ENCODE measurements at places on chromosomes 6 and 20. TPM values are rescaled to one million over a fixed set of nuclear protein-coding genes. Genes with fewer than 3 reads are reported as not detected.

DNA sequence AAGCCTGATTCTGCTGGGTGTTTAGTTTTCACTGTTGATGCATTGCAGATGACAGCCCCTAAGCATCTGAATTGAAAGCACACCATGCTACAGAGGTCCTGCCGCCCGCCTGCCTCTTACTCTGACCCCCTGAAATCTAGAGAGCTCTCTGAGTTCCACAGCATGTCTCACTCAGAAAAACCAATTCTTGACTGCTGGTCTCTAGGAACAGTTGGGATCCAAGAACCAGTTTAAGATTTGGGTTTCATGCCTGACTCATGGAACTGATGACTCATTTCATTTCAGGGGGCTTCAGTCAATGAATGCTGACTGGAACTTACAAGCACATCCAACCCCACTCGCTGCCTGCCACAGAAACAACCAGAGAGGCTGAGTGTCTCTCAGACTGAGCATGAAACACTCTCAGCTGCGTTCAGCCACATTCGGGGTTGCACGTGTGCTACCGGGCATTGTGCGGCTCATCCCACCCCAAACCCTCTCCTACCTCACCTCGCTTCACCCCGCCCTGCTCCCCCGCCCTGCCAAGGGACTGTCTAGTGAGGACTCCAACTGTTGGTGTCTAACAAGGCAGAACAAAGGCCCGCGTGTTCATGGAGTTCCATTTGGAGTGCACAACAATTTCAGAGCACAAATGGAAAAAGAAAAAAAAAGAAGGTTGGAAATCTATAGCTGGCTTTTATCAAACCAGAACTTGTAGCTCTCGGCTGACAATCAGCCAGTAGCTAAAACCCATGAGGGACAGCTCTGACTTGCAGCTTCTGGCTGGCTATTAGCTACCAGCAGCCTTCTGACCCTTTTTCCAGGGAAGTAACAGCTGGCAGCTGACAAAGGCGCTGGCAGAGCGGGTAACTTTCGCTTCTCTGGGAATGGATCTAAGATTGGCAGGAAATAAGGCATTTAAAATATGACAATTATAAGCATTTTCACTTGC lies 20.0 kb upstream of the TRAF3IP2 start:
- peak; percentile 87 for DNase-seq

DNA sequence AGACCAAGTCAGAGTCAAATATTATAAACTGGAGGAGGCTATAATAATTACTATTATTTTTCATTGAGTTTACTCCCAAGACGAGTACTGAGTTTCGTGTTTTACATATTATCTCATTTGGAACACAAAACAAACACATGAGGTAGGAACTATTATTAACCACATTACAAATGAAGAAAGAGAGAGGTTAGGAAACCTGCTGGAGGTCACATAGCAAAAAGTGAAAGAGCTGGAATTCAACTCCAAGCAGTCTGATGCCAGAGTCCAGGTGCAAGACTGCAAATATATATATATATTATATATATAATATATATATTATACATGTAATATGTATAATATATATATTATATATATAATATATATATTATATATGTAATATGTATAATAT lies 7.3 kb downstream of the RNF24 start:
- DNase-seq, result no peak

- no peak for DNase-seq
These were observed 3.7 kb downstream of the SCGN start for GRCh38 chr6:25655723-25656122.

DNA sequence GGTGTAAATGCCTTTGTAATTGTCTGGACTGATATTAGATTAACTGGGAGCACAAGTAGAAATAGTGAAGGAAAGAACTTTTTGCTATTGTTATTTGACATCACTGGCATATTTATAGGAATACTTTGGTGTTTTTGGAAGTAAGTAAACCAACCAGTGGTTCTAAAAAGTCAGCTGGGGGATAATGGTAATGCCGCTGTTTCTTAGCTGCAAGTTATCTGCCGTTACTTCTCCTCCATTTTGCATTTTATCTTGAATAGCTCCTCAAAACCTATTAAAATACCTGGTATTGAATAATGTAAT lies 3.8 kb downstream of the PTPN1 start:
- DNase-seq, result no peak

GRCh38 chr20:63651942-63652191 lies 1.4 kb downstream of the STMN3 start:
- DNase-seq, result no peak

DNA sequence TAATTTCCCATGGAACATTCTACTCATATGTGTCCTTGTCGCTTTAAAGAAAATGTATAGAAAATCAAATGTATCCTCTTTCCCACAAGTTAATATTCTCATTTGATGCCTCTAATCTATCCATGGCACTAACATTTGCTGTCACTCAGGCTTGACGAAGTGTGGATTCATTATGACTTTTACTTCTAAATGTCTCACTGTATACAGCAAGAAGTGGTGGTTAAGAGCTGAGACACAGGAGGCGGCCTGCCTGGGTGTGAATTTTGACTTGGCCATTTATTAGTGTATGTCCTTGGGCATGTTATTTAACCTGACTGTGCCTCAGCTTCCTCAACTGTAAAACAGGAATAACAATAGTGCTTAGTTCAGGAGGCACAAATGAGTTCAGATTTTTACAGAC lies 70.0 kb downstream of the TRMT6 start:
- DNase-seq, result no peak

- no peak for DNase-seq
These were observed 14.6 kb downstream of the SRC start for GRCh38 chr20:37360391-37361115.

GRCh38 chr6:159092631-159093030 lies 47.8 kb upstream of the TAGAP start:
- DNase-seq, result no peak

DNA sequence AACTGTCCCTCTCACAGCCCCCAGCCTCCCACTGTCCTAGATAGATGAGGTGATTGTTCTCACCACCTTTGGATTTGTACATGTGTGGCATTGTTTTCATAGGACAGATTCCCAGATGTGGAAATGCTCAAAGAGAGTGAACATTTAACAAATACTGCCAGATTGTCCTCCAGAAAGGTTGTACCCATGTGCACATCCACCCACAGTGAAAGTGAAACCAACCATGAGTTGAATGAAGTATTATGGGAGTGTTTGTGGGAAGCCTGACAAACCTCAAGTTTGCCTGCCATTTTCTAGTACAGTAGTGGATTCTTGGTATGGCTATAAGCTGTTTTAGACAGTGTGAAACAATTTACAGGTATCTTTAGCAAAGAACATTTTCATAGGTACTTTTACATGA lies 42.7 kb downstream of the ANKRD6 start:
- DNase-seq, result no peak

DNA sequence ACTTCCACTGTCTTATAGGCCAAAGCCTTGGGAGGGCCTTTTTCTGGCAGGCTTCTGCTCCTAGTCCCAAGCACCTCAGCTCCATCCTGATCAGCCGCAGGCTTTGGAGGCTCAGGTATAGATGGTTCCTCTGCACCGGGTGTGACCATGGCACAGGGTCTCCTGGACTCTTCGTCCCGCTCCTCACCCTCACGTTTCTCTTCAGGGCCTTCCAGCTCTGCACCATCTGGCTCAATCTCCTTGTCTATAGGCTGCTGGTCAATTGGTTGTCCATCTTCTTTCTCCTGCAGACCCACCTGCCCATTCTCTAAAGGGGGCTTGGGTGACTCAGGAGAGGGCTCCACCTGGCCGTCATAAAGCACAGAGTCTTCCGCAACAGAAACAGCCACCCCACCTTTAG lies 37.0 kb downstream of the BFSP1 start:
- DNase-seq, result no peak

- peak; percentile 71 for DNase-seq
These were observed 7.8 kb upstream of the LCA5 start for GRCh38 chr6:79544939-79545450.

- DNase-seq, result no peak
These were observed 4.7 kb downstream of the NOL4L start for GRCh38 chr20:32580219-32580969.

- no peak for DNase-seq
These were observed 45.5 kb upstream of the RNGTT start for GRCh38 chr6:89008815-89009374.

DNA sequence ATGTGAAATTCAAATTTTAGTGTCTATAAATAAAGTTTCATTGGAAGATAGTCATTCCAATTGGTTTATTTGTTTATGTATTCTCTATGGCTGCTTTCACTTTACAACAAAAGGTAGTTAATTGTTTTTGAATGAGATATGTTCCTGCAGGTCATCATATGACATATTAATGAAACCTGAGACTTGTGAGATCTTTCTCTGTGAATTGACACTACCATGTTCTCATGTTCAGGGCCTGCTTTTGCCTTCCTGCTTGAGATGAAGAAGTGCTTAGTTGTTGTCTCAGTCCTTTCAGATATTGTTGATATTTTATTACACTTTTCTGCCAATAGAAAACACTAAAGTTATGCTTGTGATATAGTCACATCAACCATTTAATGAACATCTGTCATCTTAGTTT lies 132.5 kb downstream of the UTRN start:
- no peak for DNase-seq

DNA sequence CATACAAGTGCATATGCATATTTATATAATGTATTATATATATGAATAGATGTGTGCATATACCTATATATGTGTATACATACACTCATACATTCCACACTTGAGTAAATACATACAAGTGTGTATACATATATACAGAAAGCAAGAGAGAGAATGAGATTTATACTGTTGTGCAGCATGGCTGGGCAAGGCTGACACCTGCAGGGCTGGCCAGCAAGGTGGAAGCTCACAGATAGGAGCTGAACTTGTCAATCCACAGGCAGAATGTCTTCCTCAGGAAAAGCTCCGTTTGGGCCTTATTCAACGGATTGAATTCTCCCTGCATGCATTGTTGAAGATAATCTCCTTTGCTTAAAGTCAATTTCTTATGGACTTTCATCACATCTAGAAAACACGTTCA lies 256.7 kb downstream of the ZNF217 start:
- no peak for DNase-seq

- no peak for DNase-seq
These were observed 116.1 kb downstream of the JAG1 start for GRCh38 chr20:10557685-10558084.

GRCh38 chr6:122788208-122788607 lies 850 bp upstream of the SMPDL3A start:
- no peak for DNase-seq

DNA sequence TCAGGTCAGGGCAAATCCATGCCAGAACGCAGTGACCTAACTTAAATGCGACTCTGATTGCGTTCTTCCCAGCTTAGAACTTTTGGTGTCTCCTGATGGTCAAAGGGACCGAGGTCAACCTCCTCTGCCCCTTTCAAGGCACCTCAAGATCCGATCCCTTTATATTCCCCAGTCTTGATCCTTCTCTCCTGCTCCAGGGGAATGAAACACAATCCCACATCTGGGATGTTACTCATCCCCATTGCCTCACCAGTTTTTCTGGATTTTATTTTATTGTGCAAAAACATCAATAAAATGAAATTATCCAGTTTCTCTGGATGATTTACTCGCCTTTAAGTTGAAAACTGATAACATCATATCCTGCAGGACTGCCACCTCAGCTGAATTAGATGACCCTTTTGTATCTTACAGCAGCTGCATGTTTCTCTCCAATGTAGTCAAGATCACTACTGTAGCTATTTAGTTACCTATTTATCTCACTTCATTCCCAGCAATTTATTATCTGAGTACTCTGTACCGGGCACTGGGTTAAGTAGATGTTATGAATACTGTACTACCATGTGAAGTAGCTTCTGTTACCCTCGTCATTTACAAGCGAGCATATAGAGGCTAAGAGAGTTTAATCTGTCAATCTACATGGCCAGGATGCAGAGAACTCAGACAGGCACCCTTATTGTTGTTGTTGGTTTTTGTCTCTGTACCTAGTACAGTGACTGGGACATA lies 44.0 kb downstream of the IRAK1BP1 start:
- no peak for DNase-seq

- DNase-seq, result no peak
These were observed 14.2 kb downstream of the SLC22A23 start for GRCh38 chr6:3442431-3443220.

- DNase-seq, result no peak
These were observed 555 bp upstream of the ZBTB46 start for GRCh38 chr20:63831646-63831992.

DNA sequence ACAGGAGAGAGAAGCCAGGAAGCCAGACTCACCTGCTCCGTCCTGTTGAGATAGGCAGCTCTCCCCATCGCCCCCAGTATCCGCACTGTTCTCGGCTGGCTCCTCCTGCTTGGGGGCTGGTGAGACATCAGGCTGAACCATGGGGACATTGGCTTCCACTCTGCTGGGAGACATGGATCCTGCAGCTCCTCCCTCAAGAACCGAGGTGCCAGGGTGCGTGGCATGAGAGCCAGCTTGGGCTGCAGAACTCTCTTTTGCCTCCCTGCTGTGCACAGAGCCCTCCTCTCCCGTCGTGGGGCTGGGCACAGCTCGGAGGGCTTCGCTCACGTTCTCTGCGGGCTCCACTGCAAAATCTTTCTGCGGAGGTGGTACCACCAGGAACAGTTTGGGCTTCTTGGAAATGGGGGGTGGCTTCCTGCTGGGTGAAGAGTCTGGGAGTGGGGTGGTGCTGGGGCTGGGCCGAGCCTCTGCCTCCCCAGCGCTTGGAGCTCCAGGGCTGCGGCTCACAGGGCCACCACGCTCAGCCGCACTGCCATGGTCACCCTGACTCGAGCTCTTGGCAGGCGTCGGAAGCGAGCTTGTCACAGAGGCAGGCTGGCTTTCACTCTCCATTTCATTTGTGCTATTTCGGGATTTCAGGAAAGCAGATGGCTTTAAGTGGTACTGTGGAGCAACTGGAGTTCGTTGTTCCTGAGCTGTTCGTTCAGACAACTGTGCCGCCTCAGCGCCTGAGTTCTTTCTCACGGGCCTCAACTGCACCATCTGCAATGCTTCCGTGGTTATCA lies 26.5 kb downstream of the HEBP2 start:
- peak; percentile 35 for DNase-seq

- no peak for DNase-seq
These were observed 8.5 kb downstream of the ISM1 start for GRCh38 chr20:13229538-13229937.

DNA sequence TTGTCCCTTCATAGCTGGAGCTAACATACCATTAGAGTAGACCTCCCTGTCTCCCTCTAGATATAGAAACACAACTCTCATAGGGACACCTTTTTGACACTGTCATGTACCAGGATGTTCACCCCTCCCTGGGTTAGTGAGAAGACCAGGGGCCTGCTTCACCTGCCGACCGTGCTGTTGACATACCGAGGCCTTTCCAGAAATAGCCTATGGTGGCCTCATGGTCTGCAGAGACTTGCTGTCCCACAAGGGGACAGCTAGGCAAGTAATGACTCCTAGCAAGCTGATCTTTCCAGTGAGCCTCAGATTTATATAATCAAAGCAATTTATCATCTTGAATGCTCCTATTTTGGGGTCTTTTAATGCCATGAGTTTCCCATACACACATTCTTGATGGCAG lies 15.0 kb downstream of the ZDHHC14 start:
- DNase-seq, result no peak

SLC2A4RG gene
- total RNA-seq, result 5.5 TPM

LY6G6F gene
- total RNA-seq, result not detected

COX7A2 gene
- 154 TPM for total RNA-seq

MRPS10 gene
- 28.8 TPM for total RNA-seq

GDAP1L1 gene
- total RNA-seq, result 24.5 TPM

HDGFL1 gene
- total RNA-seq, result not detected

HLA-DPA1 gene
- 19.8 TPM for total RNA-seq

SLC32A1 gene
- 3.1 TPM for total RNA-seq

All from spinal cord (tissue), 10 donors.